ENCODE measurements at places on chromosomes 1 and 21. TPM values are rescaled to one million over a fixed set of nuclear protein-coding genes. Genes with fewer than 3 reads are reported as not detected.

C4BPB gene
- polyA plus RNA-seq, result 0.81 TPM

MROH9 gene
- 1.2 TPM for polyA plus RNA-seq

CD101 gene
- 1.5 TPM for polyA plus RNA-seq

IL23R gene
- polyA plus RNA-seq, result not detected

FAM177B gene
- 0.61 TPM for polyA plus RNA-seq

ZNF281 gene
- 30.2 TPM for polyA plus RNA-seq

PARS2 gene
- 4.9 TPM for polyA plus RNA-seq

USH2A gene
- 0.06 TPM for polyA plus RNA-seq

PAQR6 gene
- polyA plus RNA-seq, result 3.3 TPM

LRRC39 gene
- polyA plus RNA-seq, result 8.0 TPM

CEP170 gene
- polyA plus RNA-seq, result 91.0 TPM

PLA2G4A gene
- polyA plus RNA-seq, result 12.8 TPM

RGS8 gene
- polyA plus RNA-seq, result not detected

GJB3 gene
- polyA plus RNA-seq, result 0.09 TPM

CTSS gene
- polyA plus RNA-seq, result 25.3 TPM

OR2T29 gene
- polyA plus RNA-seq, result not detected

ZNF684 gene
- 9.7 TPM for polyA plus RNA-seq

Data from right lung (tissue), 10 donors.